ENCODE measurements at places on chromosomes 5 and 9.

DNA sequence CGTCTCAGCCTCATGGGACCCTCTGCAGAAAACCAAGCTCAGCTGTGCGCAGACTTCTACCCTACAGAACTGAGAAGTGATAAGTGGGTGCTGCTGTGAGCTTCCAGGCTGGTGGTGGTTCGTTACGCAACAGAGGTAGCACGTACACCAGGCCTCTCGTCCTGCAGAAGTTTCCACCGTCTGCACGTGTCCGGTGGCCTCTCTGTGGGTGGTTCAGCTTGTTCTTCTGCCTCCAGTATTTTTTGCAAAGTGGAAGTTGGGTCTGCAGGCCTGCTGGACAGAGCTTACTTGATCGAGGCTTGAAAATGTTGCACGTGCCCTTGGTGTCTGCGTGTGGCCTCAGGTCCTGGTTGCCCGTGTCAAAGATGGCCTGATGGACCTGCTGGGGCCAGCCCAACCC is 27.5 kb downstream of the KCNT1 start:
- no peak for DNase-seq

GRCh38 chr5:160133071-160133917 is 14.0 kb upstream of the PWWP2A start:
- peak; percentile 34 for DNase-seq

DNA sequence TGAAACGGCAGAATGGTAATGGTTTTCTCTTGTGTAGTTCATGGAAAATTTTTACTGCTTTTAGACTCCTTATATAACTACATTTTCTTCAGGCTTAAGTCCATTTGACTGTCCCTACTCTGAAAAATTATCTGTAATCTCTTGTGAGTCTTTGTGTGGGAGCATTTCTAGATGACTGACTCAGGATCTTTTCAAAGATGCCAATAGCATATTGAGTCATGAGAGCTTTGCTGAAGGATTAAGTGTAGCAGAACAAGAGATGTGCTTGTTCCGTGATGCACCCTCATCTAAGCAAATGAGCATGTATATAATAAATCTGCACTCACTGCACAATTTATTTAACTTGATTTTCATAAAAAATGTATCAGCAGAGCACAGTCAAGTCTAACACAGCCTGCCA is 298.7 kb upstream of the CDH6 start:
- DNase-seq = no peak

GRCh38 chr9:27041746-27042145 is 36.3 kb upstream of the LRRC19 start:
- no peak for DNase-seq

GRCh38 chr9:29129763-29130162 is 1556.5 kb upstream of the C9orf72 start:
- DNase-seq = no peak

DNA sequence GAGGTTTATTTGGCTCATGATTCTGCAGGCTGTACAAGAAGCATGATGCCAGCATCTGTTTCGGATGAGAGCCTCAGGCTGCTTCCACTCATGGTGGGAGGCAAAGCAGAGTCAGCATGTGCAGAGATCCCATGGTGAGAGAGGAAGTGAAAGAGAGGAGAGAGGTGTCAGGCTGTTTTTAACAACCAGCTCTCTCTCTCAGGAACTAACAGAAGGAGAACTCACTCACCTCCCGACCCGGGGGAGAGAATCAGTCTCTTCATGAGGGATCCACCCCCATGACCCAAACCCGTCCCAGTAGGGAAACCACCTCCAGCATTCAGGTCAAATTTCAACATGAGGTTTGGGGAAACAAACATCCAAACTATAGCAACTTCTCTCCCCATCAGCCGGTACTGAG is 187.7 kb downstream of the ENC1 start:
- no peak for DNase-seq

DNA sequence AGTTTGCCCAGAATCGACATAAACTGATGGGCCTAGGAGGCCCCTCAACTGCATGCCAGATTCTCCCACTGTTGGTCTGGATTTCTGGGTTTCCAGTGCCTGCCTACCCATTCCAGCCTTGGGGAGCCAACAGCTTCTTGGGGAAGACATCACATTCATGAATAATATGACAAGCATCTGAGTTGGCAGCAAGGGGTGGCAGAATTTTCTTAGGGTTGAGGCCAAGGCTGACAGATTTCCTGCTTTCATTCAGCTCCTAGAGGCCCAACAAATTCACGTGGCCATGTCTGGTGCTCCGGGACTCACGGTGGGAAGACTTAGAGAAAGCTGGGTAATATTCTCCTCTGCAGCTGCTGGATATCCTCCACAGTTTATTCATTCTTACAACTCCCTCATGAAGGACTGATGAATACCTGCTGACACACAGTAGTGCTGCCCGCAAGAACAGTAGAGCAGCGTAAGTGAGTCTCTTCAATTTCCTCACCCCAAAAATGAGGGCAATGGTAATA is 305.0 kb upstream of the TNC start:
- DNase-seq = no peak

DNA sequence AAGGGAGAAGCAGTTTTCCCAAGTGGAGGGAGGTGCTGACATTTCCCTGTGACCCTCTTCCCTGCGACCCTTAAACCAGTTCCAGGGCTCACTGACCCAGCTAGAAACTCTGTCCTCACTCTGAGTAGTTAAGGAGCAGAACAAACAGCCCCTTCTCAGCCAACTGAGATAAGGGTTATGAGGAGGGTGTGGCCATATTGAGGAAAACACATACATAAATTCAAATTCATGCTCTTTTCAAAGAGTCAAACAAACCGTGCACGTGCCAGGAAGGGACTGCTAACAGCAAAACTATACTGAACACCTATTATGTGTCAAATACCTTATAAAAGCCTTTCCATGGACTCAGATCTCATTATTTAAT is 4.9 kb upstream of the AKNA start:
- DNase-seq = no peak

- DNase-seq = no peak
Measured at GRCh38 chr5:115703514-115703913, 77.7 kb upstream of the TMED7 start.
